Omental fat pad (tissue), 4 donors: ENCODE measurements at places on chromosomes 11 and 22. TPM values are rescaled to one million over a fixed set of nuclear protein-coding genes. Genes with fewer than 3 reads are reported as not detected.

DNA sequence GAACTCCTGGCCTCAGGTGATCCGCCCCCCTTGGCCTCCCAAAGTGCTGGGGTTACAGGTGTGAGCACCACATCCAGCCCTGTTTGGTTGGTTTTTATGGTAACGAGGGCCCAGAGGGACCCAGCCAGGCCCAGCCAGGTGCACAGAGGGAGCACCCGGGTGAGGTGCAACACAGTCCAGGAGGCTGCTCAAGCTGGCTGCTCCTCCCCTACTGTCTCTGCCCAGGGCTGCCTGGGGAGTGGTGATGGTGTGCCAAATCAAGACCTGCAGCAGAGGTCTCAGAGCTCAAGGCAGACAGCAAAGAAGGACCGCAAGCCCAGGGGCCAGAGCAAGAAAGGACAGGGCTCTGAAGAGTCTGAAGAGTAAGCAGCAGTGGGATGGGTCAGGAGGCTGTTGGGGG is 1.4 kb downstream of the TSGA10IP start:
- DNase-seq: no peak

The OR9G1 gene
- not detected for total RNA-seq

- no peak for DNase-seq
Observed at GRCh38 chr11:116538677-116539076, 234.1 kb downstream of the BUD13 start.

DNA sequence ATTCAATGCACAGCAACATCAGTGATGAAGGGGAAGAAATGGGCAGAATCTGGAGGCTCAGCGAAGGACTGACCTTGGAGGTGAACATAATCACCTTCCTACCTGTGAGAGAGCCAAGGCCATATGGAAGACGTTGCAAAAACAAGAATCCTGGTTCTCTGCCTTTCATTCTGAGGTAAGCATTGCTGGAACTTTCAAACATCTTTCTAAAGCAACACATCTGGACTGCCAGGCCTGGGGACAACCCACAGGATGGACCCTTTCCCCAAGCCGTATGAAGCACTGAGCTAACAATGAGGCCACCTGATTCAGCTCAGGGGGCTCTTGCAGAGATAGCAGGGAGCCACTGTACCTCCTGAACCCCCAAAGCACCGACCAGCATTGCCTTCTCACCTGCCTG is 70.5 kb downstream of the ETS1 start:
- no peak for DNase-seq

DNA sequence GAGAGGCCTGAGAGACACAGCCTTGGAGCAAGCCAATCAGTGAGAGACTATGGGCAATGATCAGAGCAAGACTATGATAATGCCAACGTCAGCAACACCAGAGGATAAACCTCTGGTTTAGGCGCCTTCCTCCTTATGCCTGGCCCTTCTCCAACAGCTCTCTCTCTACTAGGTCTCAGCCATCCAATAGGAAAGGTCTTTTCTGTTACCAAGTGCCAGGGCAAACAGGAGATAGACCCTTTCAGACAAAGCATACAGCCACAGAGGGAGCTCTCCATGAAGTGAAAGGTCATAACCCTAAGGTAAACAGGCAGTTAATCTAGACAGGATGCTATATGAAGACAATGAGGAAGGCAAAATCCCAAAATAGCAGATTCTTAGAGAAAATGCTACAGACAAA is 9.5 kb downstream of the STK33 start:
- DNase-seq: no peak

The CABP4 gene
- total RNA-seq: 0.65 TPM

- DNase-seq: no peak
Observed at GRCh38 chr11:78583889-78584288, 9.2 kb upstream of the NARS2 start.

DNA sequence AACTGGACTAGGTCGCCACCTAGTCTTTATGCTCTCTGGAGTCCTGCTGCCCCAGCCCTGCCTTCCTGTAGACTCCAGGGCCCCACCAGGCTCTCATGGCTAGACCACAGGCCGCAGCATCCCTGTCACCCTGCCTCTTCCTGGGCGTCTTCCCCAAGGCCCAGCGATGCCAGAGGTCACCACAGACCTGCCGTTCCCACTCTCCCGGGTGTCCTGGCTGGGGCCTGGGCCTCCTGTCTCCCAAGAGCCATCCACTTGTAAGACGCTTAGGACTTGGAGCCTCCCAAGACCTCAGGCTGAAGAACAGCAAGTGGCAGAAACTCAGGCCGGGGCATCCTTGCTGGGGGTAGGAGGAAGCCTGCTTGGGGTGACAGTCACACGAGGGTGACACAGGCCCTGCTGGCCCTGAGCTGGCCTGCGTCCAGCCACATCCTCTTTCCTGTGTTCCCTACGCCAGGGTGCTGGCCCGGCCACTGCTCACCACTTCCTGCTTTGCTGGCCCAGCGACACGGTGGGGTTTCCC is 2.0 kb upstream of the TCIRG1 start:
- no peak for DNase-seq
